Panc1 (cell line): ENCODE measurements at places on chromosomes 3 and 15.

DNA sequence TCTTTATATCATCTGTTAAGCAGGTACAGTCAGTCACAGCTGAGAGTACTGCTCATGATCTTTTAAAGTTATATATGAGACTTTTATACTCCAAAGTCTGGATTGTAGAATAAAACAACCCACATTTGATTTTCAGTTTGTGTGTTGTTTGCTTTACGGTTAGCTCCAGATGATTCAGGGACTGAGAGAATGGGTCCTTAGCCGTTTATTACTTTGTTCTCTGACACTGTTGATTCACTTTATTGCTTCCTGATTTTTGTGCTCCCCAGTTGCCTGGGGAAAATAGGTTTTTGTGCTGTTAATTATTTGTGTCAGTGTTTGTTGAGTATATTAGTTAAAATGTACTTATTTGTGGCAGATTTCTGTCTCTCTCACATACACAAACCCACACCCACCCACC lies 8.6 kb upstream of the EBLN2 start:
- DNase-seq: no peak

DNA sequence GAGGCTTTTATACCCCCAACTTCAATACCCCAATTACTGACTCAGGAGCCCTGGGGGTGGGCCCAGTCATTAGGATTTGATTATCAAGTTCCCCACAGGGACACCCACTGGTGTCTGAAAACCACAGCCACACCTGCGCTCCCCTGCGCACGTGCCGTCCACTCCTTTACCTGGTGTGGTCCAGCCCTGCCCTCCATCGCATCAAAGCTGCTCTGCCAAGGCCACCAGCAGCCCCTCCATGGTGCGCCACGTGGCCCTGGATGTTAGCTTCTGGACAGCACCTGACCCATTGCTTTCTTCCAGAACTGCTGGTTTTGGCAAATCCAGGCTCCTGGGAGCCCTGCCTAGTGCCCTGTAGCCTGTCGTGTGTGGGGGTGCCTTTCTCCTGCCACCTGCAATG lies 136.3 kb downstream of the NSMCE3 start:
- no peak for DNase-seq

- DNase-seq: no peak
Observed at GRCh38 chr3:10411598-10412332, 90.9 kb upstream of the SEC13 start.

DNA sequence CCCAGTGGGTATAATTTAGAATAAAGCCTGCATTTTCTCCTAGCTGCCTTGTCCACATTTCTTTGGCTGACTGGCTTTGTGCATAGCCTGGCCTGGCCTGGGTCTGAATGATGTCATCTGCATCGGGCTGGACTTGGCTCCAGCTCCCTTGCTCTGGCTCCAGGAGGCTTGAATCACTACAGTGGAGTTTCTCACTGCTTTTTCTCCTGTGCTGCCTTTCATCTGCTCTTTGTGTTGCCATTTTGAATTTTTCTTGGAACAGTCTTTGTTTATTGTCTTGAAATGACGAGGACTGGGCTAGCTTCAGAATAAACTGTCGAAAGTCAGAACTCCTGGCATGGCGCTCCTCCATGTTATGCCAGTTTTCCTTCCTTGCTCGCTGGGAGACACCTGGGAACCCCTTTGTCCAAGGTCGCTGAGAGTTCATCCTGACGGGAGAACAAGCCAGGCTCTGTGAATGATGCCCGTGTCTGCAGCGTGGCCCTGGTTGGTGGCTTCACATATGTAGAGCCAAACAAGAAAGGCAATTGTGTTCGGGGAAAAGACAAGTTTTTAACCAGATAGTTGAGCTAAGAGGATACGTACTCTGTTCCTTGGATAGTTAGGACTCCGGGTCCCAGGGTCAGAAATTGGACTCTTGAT lies 258.9 kb downstream of the PDZRN3 start:
- no peak for DNase-seq

DNA sequence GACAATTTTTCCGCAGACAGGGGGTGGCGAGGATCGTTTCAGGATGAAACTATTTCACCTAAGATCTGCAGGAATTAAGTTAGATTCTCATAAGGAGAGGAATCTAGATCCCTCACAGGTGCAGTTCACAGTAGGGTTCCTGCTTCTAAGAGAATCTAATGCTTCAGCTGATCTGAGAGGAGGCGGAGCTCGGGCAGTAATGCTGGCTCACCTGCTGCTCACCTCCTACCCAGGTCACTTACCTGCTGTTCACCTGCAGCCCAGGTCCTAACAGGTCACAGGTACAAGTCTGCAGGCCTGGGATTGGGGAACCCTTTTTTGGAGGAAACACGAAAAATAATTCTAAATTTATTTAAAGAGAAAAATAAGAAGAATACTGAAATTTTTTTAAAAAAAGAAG lies 406.8 kb downstream of the MCTP2 start:
- no peak for DNase-seq

DNA sequence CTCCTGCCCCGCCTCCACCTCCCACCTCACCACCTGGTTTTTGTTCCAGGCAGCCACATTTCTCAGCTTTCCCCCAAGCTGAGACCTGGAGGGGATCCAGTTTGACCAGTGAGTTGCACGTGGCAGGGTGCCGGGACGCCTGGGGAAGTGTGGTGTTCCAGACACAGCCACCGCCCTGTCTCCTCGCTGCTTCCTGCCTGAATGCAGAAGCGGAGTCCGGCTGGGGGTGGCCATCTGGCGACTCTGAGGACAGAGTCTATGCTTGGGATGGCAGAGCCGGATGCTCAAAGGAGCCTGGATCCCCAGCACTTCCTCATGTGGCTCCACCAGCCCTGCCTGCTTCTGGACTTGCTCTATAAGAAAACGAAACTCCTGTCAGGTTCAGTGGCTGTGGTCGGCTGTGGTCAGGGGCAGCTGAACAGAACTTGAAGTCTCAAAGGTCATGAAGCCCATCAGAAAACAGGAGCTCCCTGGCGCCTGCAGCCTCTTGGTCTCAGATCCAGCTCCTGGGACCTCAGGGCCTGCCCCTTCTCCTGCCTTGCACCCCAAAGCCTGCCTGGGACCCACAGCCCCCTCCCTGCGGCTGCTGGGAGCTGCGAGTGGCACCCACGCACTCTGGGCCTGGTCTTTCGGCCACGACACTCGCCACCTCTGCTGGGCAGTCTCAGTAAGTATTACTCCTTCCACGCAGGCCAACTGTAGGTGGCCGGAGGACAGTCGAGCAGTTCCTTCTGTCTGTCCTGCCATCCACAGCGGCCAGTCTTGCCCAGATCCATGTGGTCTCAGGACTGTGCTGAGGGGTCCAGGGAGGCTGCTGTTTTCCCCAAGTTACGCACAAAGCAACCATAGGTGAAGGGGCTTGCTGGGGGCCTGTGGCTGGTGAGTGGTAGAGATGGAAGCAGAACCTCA lies 112.8 kb upstream of the MEF2A start:
- no peak for DNase-seq

- no peak for DNase-seq
Observed at GRCh38 chr3:59547874-59548273, 498.0 kb upstream of the CFAP20DC start.

DNA sequence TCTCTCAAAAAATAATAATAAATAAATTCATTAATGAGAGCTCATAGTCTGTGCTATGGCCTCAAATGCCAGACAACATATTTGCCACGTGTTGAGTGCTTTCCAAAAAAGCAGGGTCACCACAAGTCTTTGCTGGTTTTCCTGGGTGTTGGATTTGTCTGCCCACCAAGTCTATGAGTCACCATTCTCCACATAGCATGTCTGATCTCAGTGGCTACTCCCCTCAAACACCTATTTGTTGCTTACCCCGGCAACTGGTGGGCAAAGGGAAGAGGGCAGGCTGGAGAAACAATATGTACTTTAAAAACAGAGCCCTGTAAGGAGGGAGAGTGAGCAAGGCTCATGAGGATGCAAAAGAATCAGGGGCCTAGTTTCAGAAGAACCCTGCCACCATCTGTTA lies 120.0 kb upstream of the ARRDC4 start:
- no peak for DNase-seq

GRCh38 chr3:188055388-188055787 lies 98.6 kb upstream of the LPP start:
- DNase-seq: no peak

- no peak for DNase-seq
Observed at GRCh38 chr3:134650431-134651346, at the start of gene KY. Gene KY, minus strand, starts transcription at chr3:134651022. Its CDS starts 62 bp downstream, at chr3:134650960.

- DNase-seq: no peak
Observed at GRCh38 chr3:52721730-52722008, 15.8 kb downstream of the SPCS1 start.

GRCh38 chr3:177481329-177481728 lies 284.0 kb upstream of the TBL1XR1 start:
- no peak for DNase-seq

DNA sequence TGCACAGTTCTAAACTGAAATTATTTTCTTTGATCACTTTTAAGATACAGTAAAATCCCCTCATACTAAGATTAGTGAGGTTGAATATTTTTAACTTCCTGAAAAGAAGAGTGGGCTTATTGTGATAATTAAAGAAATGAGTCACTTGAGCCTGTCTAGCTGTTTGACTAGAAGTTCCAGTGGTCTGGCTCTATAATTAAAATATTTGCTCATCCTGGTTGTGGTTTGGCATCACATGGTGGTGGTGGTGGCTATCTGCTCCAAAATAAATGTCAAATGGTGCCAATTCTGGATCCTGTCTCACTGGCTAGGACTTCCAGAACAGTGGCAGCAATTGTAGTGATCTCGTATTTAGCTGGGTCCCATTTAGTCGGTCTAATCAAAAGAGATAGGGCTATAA lies 8.6 kb upstream of the TEX9 start:
- no peak for DNase-seq

- no peak for DNase-seq
Observed at GRCh38 chr3:56981445-56982230, 78.8 kb upstream of the SPATA12 start.
